ENCODE measurements at places on chromosomes 5 and 9.

DNA sequence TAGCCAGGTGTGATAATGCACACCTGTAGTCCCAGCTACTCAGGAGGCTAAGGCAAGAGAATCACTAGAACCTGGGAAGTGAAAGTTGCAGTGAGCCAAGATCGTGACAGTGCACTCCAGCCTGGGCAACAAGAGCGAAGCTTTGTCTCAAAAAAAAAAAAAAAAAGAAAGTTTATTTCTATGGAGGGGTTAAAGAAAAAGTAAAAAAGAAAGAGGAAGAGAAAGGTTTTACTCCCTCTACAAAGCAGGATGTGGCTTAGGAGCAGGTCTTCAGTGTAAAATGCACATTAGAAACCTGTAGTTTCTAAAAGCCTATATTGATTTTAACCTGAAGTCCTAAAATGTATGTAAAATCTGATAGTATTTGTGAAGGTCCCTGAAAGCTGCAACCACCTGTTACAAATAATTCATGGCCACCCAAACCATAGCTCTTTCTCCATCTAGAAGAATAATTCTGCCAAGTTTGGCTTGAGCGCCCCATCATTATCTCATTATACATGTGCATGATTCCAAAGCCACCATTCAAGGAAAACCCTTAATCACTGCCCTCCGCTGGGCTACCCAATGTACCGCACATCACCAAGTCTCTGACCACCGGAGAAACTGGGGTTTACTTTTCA, 3.4 kb downstream of the FNBP1 start:
- no peak for DNase-seq

DNA sequence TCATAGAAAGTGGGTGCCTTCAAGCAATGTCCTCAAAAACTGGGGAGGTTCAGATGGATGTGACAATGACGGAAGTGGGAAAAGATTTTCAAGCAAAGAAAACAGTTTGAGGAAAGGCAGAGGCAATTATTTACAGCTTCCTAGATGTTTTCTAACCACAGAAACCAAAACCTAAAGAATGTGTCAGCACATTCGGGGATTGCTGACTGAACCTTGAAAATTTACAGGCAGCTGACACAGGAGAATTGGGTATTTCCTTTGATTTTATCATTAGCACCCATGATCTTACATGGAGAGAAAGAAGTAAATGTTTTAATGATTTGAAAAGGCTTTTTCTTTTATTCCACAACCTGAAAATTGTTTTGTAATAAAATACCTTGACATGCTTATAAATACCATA, 369.0 kb downstream of the ACTL7B start:
- DNase-seq, result no peak

DNA sequence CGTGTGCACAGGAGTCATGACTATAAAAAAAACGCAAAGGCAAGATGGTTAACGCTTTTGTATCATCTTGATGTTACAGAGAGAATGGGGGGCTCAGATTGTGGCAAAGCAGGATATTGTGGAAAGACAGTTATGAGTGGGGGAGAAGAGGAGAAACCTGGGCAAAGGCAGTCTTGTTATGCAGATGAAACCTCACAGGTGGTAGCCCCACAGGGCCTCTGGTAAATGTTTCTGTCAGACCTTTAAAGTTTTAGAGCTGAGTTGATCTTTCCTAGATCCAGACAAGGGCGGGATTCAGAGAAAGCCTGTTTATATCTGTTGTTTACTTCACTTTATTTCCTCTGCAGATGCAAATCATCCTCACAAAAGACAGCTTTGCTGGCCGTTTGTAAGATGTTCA, 55.2 kb downstream of the C9orf85 start:
- no peak for DNase-seq

DNA sequence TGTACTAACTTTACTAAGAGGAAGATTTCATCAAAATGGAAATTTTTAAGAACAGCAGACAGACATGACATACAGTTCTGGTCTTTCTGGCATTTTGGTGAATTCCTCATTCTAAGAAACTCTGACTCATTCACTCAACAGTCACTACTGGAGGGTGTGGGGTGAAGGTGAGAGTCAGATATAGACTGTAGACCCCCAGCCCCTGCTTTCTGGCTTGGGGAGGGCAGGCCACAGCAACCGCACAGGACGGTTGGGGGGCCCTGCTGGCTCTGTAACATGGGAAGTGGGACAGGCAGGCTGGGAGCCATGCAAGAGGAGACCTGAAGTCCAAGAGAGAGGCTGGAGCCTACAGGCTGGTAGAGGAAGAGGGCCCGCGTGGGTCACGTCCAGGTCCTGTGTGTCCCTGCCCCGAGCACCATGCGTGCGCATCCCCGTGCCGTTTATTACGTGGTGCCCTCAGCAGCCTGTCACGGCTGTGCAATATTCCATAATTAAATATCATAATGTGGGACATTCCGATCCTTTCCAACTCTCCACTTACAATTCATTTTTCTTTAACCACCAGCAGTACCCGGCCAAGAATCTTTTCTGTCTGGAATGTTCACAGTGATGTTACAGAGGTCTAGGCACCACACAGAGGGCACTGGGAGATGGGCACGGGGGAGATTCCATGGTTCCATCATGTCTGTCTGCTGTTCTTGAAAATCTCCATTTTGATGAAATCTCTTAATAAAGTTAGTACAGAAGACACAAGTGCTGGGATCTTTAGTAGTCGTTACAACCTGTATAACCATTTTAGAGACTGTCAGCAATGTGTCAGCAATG, 75.5 kb downstream of the SEMA4D start:
- no peak for DNase-seq

GRCh38 chr5:17365811-17366138, 132.3 kb upstream of the TAF11L2 start:
- DNase-seq, result no peak

GRCh38 chr5:44048276-44048984, 340.8 kb downstream of the FGF10 start:
- DNase-seq, result no peak

- DNase-seq, result no peak
Observed at GRCh38 chr5:130532786-130533185, 628.5 kb downstream of the CHSY3 start.

GRCh38 chr5:161342886-161343285, 203.6 kb downstream of the GABRB2 start:
- DNase-seq, result no peak

GRCh38 chr9:92715488-92716231, 45.7 kb upstream of the IPPK start:
- DNase-seq, result no peak

DNA sequence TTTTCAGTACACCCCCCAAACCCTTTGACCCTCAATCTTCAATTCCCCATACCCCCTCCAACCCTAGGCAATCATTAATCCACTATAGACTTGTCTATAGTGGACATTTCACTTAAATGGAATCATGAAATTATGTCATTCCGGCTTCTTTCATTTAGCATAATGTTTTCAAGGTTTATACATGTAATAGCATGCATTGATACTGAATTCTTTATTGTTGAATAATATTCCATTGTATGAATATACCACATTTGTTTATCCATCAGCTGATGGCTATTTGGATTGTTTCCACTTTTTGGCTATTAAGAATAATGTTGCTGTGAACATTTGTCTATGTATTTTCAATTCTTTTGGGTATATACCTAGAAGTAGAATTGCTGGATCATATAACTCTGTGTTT, 238.8 kb downstream of the PDE4D start:
- DNase-seq, result no peak

DNA sequence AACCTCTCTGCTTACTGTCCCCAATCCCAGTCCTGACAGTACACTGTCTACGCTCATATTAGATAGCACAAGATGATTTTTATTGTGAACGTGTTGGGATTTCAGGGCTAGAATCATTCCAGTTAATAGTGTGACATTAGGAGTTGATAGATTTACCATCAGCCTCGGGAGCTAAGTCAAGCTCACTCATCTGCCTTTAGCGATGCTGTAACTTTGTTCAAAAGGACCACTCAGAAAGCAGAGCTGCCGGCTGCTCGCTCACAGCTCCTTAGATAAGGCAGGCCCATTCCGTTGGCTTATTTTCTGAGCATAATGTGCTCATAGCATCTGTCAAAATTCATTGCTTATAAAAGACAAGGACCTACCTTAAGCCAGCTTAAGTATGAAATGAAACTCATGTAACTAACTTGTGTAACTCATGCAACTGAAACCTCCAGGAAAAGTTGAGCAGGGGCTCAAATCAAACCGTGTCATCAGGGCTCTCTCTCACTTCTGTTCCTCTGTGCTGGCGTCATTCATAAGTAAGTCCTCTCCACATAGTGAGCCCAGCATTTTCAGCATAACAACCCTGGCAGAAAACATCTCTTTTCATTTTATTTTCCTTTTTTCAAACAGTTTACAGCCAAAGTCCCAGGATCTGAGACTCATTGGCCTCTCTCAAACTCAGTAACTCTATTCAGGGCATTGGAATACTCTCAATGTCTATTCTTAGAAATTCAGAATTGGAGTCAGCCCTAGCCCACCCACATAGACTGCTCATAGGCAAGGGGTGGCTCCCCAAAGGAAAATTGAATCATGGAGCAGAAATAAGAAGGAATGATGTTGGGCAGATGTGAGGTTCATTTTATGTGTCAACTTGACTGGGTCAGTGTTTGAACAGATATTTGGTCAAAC, 208.8 kb downstream of the MAN2A1 start:
- no peak for DNase-seq

DNA sequence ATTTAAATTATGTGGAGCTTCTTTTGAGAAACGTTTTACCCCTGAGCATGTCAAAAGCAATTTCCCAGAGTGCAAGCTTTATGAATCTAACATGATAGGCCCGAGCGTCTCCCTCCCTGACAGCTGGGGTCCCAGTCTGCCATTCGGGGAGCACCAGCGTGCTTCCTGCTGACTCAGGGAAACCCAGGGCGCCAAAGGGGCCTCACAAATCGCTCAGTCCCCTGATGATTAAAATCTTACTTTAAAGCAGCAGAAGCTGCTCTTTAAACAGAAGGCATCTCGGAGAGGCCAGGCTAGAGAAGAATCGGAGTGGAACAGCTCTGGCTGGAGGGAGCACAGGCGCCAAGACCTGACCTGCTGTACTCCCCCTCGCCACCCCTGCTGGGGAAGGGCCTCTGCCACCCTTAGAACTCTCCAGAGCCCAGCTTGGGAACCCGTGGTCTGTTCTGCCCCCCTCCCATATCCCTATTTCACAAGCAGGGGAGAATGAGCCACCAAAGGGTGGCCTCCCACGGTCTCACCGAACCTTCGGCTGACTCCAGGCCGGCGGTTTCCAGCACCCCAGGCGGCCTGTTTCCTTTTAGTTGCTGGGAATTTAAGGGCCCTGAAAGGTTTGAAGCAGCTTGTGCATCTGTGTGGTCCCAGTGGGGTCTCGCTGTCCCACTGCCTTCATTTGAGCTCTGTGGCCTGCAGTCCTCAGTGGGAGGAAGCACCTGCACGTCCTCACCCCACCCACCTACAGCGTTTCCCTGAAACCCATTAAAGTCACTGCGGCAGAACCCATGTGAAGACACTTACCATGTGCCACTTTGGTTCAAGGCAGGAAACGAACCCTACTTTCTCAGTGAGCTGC, 147.6 kb downstream of the COL23A1 start:
- DNase-seq, result no peak
